ENCODE measurements at places on chromosomes 12 and 14.

GRCh38 chr12:93197067-93197593 lies 180.6 kb upstream of the NUDT4 start:
- no peak for DNase-seq

DNA sequence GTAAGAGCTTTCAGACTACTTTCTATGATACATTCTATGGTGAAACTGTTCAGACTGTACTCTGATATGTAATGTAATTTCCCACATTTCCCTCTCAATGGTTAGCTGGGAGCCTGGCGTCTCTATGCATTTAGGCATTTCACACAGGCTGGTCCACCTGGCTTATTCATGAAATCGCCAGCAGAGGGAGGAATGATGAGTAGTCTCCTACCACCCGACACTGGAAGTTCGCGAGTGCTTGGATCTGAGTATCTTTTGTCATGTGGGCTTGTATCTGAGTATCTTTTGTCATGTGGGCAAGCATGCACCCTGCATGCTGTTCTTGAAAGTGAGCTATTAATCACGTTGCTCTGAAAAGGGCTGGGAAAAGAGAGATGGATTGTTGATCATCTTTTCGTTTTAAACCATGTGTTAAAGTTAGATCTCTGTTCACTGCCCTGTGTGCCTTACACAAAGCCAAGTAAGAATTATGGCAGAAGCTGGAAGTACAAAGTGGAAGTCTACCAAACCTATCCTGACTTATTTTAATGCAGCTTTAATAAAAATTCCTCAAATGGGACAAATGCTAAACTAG lies 235.0 kb downstream of the ATP23 start:
- DNase-seq: no peak

- no peak for DNase-seq
Measured at GRCh38 chr14:64934338-64934929, 8.1 kb downstream of the GPX2 start.

DNA sequence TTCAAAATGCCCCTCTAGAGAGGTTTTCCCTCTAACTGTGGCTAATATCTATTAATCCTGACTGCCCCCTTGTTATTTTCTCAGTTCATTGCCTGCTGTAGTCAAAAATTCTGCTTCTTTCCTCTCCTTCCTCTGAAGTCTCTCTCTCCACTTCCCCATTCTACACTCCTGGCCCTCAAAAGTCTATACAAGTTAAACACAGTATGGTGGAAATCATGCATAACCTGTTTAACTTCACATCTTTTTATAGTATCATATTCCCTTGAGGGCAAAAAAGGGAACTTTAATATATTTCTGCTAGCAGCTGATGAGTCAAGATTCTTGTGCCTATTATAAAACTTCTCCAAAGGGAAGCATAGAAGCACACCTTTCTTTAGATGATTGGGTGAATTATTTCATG lies 16.7 kb downstream of the GRIP1 start:
- DNase-seq: no peak

- DNase-seq: no peak
Measured at GRCh38 chr12:82132390-82132789, 225.8 kb downstream of the CCDC59 start.

DNA sequence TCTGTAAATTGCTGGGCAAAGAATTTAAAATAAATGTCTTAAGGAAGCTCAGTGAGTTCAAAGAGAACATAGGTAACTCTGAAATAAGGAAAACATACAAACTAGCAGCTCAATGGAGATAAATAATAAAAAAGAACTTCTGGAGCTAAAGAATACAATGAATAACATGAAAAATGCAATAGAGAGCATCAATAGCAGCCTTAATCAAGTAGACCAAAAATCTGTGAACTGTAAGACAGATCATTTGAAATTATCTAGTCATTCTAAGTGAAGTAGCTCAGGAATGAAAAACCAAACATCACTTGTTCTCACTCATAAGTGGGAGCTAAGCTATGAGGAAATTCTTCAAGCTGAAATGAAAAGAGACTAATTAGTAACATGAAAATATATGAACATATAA lies 5.8 kb upstream of the ABCC9 start:
- DNase-seq: no peak

DNA sequence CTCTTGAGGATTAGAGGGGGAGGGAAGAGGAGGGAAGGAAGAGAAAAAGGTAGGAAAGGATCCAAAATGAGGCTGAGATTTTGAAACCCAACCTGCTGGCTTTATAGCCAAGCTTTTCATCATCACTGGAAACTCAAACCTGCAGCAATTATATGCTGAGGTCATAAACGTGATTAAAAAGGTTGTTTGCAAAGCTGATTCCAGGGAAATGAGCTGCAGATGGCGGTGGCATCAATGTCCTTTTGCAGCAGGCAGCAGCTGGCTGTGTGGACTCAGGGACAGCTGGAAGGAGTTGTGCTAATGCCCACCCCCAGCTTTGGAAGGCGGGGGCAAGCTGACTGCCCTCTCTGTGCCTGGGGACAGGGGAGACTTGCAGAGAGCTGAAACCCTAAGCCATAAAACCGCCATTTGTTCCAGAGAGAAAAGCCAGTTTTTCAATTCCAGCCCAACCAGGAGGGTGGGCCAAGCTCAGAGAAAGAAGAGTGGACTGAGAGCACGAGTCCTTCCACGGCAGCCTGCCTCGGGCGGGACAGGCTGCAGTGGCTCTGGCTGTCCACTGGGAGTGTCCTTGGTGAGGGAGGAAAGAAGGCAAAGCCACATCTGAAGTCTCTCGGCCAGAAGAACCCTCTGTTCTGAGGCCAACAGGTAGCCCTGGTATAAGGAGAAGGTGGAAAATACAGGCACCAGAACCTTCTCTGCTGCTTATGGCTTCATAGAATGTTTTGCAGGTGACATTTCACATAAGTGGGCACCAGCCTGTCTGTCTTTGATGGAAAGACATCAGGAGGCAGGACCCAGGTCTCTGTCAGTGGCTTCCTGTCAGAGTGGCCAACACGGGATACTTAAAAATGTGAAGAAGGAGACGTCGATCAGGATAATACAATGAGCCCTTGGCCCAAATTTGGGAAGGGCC lies 90.7 kb downstream of the SINHCAF start:
- DNase-seq: no peak

DNA sequence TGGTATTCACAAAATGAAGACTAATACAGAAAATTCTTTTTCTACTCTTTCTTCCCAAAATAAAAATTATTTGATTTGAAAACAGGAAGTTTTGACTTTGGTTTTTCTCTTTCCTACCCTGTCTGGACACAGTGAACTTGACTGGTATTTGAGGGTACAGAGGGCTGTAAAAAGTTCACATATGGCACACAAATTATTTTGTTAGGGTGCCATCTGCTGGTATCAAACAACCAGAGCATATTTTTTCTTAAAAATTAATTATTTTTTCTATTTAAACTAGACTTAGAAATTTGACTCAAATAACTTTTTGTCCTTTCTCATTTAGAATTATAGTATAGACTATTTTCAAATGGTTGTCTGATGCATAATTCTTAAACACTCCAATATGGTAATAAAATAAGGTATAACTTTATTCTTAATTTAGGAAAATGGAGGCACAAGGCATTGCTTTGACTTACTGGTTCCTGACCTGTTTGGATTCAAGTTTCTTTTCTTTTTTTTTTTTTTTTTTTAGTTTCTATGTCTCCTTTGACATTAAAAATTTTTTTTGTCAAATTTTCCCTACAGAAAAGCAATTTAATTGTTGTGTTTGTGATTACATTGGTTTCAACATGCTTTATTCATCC lies 390.6 kb downstream of the PRKD1 start:
- DNase-seq: no peak

- DNase-seq: no peak
Measured at GRCh38 chr12:69483700-69484099, 13.5 kb downstream of the FRS2 start.

DNA sequence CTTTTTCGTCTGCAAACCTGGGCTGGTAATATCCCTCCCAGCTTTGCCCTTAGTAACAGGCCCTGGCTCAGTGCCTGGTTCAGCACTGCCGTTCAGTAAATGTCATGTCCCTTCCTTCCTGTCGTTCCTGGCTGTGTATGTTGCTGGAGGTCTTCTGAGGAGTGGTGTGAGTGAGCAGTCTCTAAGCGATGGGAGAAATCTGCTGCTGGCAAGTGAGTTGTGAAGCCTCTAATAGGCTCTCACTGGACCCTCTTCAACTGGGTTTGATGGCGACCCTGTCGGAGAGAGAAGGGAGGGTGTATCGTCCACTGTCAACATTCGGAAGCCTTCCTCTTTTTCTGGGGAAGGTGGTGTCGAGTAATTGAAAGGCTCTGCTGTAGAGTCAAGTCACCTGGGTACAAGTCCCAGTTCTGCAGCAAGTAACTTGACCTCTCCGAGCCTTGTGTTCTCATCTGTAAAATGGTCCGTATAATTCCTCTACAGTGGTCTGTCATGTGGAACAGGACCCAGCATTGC lies 62.8 kb downstream of the HRK start:
- DNase-seq: no peak

- DNase-seq: no peak
Measured at GRCh38 chr12:62484233-62484632, 17.6 kb downstream of the MON2 start.

DNA sequence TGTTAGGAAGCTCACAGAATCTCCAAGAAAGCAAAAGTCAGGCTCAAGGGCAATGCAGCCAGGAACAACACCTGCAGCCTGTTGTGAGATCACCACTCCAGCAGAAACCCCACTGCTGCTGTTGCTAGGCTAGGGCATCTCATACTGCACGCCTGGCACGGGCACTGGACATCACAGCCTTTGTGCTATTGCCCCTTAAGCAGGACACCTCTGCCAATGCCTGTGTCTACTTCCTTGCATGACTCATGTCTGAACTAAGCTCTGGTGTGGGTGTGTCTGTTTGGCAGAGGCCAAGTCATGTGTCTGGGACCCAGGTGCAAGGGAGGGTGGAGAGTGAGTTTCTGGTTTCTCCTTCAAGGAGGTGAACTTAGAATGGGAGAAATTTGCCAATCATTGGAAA lies 10.0 kb upstream of the DDX47 start:
- no peak for DNase-seq
